ENCODE measurements at places on chromosomes 11 and 22. TPM values are rescaled to one million over a fixed set of nuclear protein-coding genes. Genes with fewer than 3 reads are reported as not detected.
A peak's percentile ranks its signal among the peaks of the same experiment; 100 is the strongest.

GRCh38 chr11:45180179-45180847, 33.9 kb downstream of the PRDM11 start:
- DNase-seq = peak; percentile 44

The SHANK3 gene
- polyA plus RNA-seq = 44.0 TPM

The DCDC1 gene
- polyA plus RNA-seq = 0.07 TPM

DNA sequence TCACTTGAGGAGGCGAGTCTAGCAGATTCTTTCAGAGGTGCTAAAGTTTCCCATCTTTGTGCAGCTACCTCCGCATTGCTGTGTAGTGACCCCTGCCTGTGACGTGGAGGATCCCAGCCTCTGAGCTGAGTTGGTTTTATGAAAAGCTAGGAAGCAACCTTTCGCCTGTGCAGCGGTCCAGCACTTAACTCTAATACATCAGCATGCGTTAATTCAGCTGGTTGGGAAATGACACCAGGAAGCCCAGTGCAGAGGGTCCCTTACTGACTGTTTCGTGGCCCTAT, 8.9 kb upstream of the SAMM50 start:
- DNase-seq = no peak

The MFRP gene
- not detected for polyA plus RNA-seq

DNA sequence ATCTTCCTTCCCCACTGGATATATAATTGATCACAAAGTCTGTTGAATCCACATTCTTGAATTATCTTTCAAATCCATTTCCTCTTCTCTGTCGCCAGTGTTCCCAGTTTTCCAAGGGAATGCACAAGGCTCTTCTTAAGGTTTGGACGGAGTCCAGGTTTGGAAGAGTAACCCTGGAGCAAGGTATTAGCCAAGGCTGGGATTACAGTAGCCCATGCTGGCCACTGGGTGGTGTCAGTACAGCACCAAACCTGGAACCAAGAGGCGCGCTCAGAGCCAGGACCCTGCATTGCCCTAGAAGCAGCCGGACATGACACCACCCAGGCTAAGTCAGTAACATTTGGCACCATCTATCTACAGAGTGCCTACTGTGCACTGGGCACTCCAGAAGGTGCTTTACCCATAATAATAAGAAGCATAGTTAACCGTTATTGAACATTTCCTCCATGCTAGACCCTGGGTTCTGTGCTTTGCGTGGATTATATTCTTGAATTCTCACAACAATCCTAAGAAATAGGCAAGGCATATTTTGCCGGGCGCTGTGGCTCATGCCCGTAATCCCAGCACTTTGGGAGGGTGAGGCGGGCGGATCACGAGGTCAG, 48.0 kb upstream of the CLPB start:
- peak; percentile 82 for DNase-seq

DNA sequence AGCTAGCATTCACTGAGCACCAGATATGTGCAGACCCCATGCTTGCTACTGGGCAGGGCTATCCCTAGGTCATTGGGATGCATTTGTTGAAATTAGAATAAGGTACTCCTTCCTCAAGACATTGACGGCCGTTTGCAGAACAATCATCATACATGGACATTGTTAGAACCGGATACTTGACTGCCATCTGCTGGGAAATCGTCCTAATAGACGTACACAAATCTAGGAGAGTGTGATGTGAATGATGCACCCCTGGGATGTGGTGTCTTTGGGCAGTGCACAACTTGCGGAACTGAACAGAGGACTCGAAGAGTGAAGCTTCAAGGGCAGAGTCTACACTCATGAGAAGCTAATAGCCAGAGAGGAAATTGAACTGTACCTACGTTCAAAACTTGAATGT, 35.9 kb downstream of the MYO18B start:
- peak; percentile 51 for DNase-seq

GRCh38 chr11:126443120-126443519, 87.6 kb downstream of the ST3GAL4 start:
- DNase-seq = no peak

The MLC1 gene
- 0.03 TPM for polyA plus RNA-seq

- no peak for DNase-seq
Measured at GRCh38 chr11:126973051-126973450, 27.5 kb downstream of the KIRREL3 start.

- no peak for DNase-seq
Measured at GRCh38 chr22:34587357-34588356, 478.3 kb upstream of the ISX start.

DNA sequence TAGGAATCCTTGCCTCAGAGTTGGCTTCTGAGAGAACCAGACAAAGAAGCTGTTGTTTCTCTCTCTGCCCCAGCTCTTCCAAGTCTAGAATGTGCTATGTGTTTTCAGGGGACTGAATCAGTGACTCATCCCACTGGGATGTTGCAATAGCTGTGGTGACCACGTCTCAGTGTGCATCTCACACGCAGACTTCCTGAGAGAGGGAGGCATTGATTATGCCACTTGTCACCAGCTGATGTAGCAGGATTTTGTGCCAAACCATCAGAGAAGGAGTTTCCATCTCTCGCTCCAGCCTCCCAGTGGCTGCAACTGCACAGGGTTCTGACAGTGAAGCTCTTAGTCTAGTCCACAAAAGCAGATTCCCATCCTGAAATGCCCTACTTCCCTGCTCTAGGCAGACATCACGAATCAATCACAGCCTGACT, 455.8 kb downstream of the MIAT start:
- peak; percentile 90 for DNase-seq

DNA sequence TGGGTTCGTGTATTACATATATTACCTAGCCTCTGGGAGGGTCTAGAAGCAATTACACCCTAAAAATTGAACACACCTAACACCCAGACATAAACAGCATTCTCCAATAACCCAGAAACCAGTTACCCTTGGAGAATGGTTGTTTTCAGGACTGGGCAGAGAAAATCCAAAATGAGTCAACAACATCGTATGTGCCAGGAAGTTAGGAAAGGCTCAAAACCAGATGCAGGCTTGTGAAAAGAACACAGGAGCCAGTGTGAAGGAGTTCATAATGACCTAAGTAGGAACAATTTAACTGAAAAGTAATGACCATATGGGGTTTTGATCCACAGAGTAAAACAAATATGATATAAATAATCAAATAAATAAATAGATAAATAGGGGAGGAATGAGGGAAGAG, 5.1 kb upstream of the CLPB start:
- no peak for DNase-seq

- DNase-seq = no peak
Measured at GRCh38 chr22:29265305-29265704, 2.5 kb downstream of the RHBDD3 start.

The CLCF1 gene
- polyA plus RNA-seq = 16.1 TPM

GRCh38 chr11:75271730-75272129, 31.2 kb downstream of the TPBGL start:
- no peak for DNase-seq

DNA sequence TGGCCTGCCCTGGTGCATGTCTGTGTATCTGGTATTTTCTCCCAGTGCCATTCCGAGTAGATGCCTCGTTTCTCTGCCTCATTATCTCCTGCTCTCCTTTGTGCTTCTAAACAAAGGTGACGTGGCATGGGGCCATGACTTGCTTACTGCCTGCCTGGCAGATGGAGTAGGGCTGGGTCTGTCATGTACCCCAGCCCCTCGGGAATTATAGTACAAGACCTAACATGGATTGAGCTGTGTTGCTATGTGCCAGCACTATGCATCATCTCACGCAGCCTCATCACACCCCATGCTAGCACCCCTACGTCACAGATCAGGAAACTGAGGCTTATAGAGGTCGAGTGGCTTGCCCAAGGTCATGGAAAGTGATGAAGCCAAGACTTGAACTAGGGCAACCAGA, 88.1 kb downstream of the GALNT18 start:
- DNase-seq = no peak

DNA sequence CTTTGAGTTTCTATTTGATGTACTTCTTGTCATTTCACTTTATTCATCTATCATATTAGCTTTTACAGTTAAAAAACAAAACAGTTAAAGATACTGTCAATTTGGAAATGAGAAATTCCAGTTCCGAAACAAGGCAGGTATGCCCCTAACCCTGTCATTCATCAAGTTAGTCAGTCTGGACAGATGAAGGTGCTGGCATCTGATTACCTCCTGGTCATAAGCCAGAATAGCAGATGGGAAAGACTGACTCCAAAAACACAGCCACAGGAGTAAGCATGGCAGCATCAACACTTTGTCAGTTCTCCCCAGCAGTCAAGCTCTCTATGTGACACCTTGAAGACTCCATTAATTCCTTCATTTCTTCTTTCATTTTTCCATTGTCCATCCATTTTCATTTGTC, 4.3 kb downstream of the LRRC51 start:
- no peak for DNase-seq

- no peak for DNase-seq
Measured at GRCh38 chr22:25448435-25449051, 115.9 kb upstream of the GRK3 start.

DNA sequence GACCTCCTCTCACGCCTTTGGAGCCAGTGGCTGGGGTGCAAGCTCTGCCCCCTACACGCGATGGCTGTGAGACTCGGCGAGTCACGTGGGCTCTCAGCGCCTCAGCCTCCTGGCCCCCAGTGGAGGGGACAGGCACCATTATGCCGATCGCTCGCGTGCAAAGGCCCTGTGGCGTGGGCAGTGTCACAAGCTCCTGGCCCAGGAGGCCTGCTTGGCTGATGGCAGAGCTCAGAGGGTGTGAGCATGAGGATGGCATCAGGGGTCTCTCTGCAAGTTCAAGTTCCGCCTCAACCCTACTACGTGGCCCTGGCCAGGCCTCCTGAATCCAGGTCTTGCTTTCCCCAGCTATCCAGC, 90.8 kb upstream of the KCNQ1OT1 start:
- peak; percentile 0 for DNase-seq

GRCh38 chr11:36471577-36471976, 38.5 kb downstream of the TRAF6 start:
- DNase-seq = no peak

DNA sequence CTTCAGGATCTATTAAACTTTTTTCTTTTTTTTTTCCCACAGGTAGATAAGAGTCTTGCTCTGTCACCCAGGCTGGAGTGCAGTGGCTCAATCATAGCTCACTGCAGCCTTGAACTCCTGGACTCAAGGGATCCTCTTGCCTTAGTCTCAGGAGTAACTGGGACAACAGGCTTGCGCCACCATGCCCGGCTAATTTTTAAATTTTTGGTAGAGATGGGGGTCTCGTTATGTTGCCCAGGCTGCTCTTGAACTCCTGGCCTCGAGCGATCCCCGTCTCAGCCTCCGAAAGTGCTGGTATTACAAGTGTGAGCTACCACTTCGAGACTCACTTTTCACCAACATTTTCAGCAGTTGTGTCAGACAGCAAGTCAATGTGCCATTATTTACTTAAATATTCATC, 962 bp downstream of the SIRT3 start:
- DNase-seq = peak; percentile 11

The NAT10 gene
- polyA plus RNA-seq = 48.9 TPM

- no peak for DNase-seq
Measured at GRCh38 chr11:123678246-123678645, 23.8 kb upstream of the SCN3B start.

- no peak for DNase-seq
Measured at GRCh38 chr22:36204001-36204631, 2.5 kb upstream of the APOL4 start.

- no peak for DNase-seq
Measured at GRCh38 chr11:72432347-72433287, 1.7 kb downstream of the CLPB start.

The FAM111A gene
- 30.7 TPM for polyA plus RNA-seq

DNA sequence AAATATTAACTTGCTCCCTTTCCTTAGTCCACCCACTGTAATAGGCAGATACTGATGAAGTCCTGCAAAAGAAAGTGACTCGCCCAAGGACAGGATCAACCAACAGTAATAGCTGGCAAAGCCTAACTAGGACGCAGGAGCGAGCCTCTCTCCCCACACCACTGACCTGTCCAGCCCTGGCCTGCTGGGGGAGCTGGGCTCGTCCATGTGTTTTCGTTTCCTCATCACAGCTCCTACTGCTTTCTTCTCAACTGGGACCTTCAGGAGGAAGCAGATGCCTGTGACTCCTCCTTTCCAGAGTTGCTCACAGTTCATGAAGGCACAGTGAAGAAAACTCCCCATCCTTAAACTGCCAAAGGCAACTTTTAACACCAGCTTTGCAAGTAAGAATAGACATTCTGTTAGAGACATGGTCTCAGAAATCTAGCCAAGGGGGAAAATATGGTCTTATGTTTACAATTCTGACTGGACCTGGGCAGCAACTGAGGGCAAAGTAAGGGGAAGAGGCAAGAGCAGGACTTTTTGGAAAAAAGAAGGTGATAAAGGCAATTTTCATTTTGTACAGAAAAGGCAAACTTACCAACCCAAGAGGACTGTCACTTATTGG, 11.6 kb upstream of the GPHA2 start:
- no peak for DNase-seq

DNA sequence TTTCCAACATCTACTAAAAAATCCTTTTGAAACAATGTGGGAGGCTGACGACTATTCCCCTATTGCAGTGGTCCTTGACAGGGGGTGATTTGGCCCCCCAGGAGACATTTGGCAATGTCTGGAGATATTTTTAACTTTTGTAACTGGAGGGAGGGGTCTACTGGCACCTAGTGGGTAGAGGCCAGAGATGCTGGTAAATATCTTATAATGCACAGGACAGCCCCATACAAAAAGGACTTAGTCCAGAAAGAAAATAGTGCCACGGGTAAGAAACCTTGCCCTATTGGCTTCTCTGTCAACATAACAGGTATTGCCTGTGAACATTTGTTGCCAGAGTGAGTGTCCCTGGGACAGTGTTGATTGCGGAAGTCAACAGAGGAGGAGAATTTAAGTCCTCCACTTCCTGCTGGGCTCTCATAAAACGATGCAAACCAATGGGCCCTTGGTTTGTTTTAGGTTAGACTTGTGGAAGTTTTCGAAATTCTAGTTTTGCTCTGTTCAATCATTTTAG, 101.6 kb downstream of the MAML2 start:
- no peak for DNase-seq

DNA sequence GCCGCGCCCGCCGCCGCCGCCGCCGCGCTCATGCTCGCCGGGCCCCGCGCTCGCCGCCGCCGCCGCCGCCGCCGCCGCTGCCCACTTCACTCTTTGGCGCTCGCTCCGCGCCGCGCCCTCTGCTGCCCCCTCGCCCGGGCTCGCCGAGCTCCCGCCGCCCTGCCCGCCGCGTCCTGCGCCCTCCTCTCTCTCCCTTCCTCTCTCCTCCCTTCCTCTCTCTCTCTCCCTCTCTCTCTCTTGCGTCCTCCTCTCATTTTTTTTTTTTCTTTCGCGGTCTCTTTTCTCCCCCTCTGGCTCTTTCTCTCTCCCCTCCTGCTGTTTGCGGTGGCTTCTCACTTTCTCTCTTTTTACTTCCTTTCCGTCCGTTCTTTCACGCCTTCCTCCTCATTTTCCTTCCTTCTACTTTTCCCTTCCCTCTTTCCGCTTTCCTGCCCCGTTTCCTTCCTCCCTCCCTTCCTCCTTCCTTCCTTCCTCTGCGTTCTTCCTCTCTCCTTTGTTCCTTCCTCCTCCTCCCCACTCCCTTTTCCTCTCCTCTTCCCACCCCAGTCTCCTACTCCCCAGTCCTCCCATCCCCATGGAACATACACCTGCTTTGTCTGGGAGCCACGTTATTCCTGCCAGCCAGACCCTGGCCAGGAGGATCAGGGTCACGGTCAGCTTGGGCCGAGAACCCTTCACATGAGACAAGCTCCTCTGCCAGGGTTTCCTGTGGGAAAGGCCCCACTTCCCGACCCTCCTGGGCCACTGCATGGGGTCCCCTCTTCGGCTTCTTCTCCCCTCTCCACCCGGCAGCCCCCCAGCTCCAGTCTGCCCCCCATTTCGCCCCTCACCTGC, 19.3 kb upstream of the SHISAL1 start:
- no peak for DNase-seq

GRCh38 chr11:120334332-120334731, 1.9 kb upstream of the ARHGEF12 start:
- no peak for DNase-seq

The GAS2 gene
- polyA plus RNA-seq = 1.4 TPM
